SW480 (cell line): ENCODE measurements at places on chromosomes 7 and 10.

GRCh38 chr10:72466018-72466417 is 111.3 kb upstream of the DNAJB12 start:
- DNase-seq = no peak

DNA sequence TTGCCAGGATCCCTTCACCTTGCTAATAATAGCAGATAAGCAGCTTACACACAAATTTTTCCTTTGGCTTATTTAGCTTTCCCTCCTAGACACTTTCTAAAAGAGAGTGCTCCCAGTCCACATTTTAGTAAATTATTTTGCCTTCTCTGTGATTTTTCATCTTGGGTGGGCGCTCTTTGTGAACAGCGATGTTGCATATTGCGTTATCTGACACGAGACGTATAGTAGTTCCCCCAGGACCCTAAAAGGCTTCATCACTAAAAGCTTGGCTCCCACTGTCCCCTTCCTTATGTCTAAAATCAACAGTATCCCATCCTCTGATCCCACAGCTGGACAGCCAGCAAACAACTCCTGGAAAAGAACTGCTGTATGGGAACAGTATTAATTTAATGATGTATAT is 232.9 kb downstream of the DYNC1I1 start:
- no peak for DNase-seq

DNA sequence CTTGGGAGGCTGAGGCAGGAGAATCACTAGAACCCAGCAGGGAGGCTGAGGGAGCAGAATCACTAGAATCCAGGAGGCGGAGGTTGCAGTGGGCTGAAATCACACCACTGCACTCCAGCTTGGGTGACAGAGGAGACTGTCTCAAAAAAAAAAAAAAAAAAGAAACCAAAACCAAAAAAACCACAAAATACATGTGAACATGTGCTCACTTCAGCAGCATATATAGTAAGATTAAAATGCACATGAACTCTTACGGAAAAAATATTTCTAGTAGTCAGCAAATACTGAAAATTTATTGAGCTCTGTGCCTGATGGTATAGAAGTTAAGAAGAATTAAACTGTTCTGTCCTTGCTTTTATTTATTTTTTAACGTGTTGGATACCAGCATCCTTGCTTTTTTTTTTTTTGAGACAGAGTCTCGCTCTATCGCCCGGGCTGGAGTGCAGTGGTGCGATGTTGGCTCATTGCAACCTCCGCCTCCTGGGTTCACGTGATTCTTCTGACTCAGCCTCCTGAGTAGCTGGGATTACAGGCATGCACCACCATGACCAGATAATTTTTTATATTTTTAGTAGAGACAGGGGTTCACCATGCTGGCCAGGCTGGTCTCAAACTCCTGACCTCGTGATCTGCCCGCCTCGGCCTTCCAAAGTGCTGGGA is 9.6 kb upstream of the ZNF487 start:
- no peak for DNase-seq

GRCh38 chr7:149717481-149717880 is 55.9 kb downstream of the ZNF467 start:
- DNase-seq = no peak

DNA sequence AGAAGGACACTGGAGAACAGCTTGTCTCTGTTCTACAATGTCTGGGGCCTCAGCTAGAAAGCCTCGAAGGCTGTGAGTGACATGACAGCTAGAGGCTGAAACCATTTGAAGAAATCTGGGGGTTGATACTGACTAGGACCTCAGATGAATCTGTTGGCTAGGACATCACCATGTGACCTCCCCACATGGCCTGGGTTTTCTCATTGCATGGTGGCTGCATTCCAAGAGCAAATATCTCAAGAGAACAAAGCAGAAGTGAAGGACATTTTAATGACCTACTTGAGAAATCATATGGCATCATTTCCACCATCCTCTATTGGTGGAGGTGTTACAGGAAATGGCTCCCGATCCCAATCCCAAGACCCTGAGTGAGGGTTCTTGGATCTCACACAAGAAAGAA is 450.6 kb upstream of the AUTS2 start:
- DNase-seq = no peak

- no peak for DNase-seq
Observed at GRCh38 chr10:11933577-11934223, 108.9 kb downstream of the UPF2 start.

GRCh38 chr10:124225467-124226270 is 132.3 kb upstream of the CHST15 start:
- no peak for DNase-seq

GRCh38 chr10:6406220-6407033 is 173.6 kb downstream of the PRKCQ start:
- no peak for DNase-seq

DNA sequence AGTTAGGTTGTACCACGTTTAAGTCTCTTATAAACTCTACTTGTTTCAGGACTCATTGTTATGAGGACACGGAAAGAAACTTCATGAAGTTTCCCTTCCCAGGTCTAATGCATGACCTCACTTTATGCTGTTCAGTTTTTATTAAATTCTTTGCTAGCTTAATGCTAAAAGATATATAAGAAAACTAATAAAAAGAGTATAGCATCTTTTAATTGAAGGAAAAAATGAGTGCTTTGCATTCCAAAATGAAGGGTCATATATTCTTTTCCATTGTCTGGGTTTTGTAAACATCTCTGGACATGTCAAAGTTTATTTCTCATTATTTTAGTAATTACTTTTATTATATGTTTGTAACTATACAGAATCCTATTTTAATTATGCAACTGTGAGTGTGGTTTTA is 255.8 kb downstream of the CREB5 start:
- DNase-seq = no peak

- no peak for DNase-seq
Observed at GRCh38 chr7:133539016-133539415, 286.1 kb downstream of the EXOC4 start.

- peak; percentile 21 for DNase-seq
Observed at GRCh38 chr7:66779669-66780409, 39.3 kb downstream of the RABGEF1 start.
